CD4-positive, alpha-beta T cell (primary cell): ENCODE measurements at places on chromosomes 5 and 9.

DNA sequence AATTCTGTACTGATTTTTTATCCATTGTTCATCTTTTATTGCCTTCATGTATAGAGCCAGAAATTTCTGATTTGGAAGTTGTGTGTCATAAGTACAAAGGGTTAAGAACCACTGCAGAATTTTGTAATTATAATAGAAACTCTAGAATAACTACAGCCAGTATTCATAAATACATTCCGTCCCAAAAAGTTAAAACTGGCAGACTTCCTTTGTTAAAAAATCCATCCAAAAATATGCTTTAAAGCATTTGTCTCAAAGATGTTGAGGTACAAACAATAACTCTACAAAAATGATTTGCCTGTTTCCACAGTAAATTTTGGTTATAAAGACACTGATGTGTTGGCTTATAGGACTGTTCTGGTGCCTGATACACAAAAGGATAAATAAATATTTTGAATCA is 436.6 kb downstream of the DTWD2 start:
- no peak for DNase-seq

DNA sequence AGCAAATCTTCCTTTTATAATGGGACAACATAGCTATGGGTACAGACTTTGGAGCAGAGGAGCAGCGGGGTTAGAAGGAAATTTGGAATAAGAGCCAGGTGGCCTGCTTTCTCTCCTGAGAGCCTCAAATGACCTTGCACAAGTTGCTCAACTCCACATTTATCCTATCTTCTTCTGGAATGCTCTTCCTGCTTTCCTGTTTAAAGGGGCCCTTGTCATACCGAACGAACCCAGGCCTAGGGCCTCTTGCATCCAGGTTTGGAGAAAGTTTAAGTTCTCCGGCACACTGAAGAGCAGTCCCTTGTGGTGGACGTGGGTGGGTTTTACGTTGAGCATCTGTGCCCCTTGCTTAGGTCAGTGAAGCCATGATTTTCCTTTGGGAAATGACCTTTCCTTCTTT is 197.9 kb upstream of the NR3C1 start:
- DNase-seq = no peak

DNA sequence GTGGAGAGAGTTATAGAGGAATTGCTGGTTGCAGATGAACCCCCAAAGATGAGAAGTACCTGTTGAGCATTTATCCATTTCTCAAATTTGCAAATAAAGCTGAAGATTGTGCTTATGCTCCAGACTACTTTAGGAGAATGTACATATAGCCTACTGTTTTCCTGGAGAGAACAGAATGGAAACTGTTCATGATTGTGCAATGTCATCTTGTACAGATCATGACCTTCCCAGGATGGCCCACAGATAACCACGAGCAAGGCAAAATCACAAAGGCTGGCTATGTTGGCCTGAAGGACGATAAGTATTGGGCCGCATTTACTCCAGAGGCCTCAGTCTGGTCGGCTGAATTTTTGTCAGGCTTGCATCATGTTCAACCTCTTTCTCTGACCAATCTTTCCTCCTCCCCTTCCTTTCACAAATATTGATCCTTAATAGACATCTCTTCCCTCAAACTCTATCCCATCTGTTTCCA is 28.5 kb upstream of the RICTOR start:
- DNase-seq = no peak

GRCh38 chr5:22850981-22851380 is 2.2 kb downstream of the CDH12 start:
- DNase-seq = no peak

DNA sequence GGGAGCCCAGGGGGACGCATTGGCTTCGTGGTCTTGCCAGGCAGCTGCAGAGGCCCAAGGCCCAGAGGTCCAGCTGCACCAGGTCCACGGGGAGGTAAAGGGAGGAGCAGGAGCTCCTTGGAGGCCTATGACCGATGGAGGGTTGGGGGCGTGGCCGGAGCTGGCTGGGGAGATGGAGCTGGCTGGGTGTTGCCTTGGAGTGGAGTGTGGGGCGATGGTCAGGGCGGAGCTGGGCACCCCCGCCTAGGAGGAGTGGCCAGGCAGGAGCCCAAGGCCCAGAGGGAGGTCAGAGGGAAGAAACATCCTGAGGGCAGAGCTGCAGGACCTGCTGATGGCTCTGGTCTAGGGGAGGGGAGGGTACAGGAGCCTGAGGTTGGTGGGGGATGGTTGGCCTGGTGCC is 44.6 kb downstream of the KCNT1 start:
- DNase-seq = no peak
